ENCODE measurements at places on chromosomes 12 and 14. TPM values are rescaled to one million over a fixed set of nuclear protein-coding genes. Genes with fewer than 3 reads are reported as not detected.

The GRIN2B gene
- 0.13 TPM for total RNA-seq

The DHH gene
- 0.13 TPM for total RNA-seq

- no peak overlapping the region for H3K27ac ChIP-seq
- no peak overlapping the region for H3K4me3 ChIP-seq
- H3K36me3 ChIP-seq: no peaks in the 10 kb centered on the region
- no peaks in the 10 kb centered on the region for H3K27me3 ChIP-seq
Observed at GRCh38 chr12:114213055-114213581, 192.8 kb downstream of the TBX5 start.

GRCh38 chr12:46135750-46136149 is 133.1 kb downstream of the SLC38A1 start:
- peaks cover 10% of the 10 kb centered on the region for H3K4me1 ChIP-seq
- no peaks in the 10 kb centered on the region for H3K27me3 ChIP-seq
- H3K36me3 ChIP-seq: no peaks in the 10 kb centered on the region
- no peak for DNase-seq
- no peak overlapping the region for H3K4me3 ChIP-seq

All from SJCRH30 (cell line).